ENCODE measurements at places on chromosomes 16 and 17.

- no peak for DNase-seq
Measured at GRCh38 chr17:71558901-71559300, 561.9 kb upstream of the SOX9 start.

- no peak for DNase-seq
Measured at GRCh38 chr16:72857834-72858664, 189.9 kb downstream of the ZFHX3 start.

GRCh38 chr17:4562015-4562969, 1.9 kb upstream of the GGT6 start:
- DNase-seq = no peak

DNA sequence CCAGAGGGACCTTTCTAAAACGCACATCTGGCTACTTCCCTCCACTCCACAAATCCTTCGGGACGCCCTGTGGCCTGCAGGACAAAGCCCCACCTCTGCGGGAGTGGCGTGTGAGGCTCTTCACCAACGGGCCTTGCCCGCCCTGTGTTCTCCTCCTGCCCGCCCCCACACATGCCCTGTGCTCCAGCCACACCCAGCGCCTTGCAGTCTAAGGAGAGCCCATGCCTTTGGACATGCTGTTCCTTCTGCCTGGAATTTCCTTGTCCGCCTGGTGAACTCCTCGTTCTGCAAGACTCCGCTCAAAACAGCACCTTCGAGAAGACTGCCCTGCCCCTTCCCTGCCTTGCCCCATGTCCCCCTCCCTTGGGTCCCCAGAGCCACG, 7.4 kb downstream of the ELOB start:
- no peak for DNase-seq

DNA sequence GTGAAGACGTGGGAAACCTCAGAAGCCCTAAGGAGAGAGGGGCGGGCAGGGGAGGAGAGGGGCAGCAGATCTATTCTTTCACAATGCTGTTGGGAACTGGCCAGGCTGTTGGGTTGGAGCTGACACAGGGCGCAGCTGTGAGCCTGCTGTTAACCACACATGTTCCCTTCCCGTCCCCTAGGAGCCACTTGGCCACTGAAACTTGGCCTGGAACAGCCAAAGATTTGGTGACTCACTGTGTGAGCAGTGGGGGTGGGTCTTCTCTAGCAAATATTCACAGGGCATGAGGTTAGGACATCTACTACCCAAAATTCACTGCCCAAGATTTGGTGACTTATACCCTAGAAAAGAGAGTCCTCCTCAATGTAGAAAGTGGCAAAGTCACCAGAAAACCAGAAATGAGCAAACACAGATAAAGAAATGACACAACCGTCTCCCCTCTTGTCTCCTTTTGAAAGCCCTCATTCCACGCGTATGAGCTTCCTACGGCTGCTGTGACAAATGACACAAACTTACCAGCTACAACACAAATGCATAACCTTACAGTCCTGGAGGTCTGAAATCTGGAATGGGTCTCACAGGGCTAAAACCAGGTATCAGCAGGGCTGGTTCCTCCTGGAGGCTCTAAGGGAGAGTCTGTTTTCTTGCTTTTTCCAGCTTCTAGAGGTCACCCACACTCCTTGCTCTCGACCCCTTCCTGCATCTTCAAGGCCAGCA, 6.3 kb downstream of the TBC1D16 start:
- DNase-seq = no peak

DNA sequence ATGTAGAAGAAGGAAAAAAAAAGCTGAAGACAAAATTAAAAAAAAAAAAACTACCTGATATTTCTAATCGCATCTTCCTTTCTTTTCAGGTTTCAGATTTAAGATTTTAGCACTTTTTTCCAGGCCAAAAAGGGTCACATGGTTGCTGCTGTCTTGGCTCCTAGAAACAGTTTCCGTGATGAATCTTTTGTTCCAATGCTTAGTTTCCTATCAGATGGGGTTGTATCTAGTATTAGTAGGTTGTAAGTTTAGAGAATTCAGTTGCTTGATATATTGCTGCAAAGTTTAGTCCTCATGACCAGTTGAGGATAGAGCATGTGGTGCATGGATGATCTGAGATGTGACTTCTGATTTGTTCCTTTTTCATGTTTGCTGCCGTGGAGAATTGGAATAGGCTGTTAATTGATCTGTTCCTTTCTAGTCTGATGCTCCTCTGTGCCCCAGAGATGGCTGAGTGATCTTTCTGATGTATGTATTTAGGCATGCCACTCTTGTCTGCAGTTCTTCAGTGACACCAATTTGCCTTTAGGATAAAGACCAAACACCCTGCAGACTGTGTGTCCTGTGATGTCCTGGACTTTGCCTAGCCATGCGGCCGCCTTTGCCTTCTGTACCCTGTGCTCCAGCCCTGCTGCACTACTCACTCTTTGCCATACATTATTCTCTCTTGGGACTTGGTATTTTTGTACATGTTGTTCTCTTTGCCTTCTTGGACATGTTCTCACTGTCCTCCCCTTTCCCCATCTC, 94.0 kb downstream of the MRTFB start:
- no peak for DNase-seq

DNA sequence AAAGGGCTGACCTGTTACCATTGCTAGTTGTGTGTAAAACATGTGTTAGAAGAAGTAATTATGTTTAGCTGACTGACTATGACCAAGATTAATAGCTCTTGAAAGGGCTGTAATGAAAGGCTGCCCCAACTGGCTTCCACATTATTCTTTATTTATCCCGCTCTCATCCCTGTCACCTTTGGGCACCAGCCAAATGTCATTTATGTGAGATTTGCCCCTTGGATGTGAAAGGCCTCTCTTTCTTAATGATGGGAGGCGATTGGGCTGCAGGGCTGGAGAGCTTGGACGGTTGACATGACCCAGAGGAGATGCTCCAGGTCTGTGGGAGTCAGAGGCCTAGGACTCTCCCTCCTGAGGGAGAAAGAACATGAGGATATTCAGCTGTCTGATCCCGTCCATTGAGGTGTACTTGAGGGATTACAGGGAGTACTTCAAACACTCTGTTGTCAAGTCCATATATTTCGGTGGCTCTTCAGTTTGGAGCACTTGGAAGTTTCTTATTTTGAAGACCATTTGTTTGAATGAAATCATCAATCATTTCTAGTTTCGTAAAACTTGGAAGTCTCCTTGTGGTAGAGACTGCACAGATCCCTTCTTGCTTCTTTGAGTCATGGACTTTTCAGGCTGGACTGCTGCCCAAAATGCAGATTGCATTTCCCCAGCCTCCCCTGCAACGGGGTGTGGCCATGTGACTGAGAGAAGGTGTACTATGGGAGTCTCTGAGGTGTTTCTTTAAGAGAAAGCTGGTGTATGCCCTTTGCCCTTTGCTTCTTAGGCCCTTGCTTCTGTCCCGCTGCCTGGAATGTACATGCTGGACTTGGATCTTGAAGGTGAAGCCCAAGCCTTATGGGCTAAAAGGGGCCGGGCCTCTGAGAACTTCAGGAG, 51.3 kb downstream of the FTO start:
- no peak for DNase-seq

- DNase-seq = no peak
Measured at GRCh38 chr17:78384479-78385175, 6.2 kb downstream of the PGS1 start.

DNA sequence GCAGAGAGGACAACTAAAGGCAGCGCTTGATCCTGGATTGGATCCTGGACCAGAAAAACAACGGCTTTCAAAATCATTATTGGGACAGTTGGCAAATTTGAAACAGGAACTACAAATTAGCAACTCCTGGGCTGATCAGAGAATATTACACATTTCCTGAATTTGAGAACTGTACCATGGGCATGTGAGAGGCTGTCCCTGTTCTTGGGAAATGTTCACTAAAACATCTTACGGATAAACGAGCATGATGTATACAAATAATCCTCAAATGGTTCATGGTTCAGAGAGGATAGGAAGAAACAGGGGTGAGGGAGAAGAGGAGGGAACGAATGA, 2.3 kb upstream of the ITGAE start:
- no peak for DNase-seq

GRCh38 chr16:48276102-48276501, 28.8 kb upstream of the ABCC11 start:
- no peak for DNase-seq

GRCh38 chr16:2392025-2392424, 37.2 kb upstream of the CCNF start:
- DNase-seq = no peak

GRCh38 chr16:8892101-8892575, 10.0 kb downstream of the LITAFD start:
- DNase-seq = no peak

DNA sequence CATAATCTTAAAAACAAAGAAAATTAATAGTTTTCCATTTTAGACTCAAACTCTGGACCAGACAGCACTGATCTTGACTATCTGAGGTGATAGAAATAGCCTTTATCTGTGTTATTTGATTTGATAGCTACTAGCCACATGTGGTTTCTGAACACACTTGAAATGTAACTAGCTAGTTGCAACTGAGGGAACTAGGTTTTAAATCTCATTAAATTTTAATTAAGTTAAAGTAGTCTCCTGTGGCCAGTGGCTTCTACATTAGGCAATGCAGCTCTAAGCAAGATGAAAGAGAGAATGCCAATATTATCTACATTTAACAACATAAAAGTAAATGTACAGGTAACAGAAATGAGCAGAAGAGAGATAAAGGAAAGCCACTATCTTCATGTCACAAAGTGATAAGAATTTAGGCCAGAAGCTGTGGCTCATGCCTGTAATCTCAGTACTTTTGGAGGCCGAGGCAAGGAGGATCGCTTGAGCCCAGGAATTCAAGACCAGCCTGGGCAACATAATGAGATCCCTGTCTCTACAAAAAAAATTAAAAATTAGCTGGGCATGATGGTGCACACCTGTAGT, 11.2 kb upstream of the SPN start:
- DNase-seq = no peak

- DNase-seq = no peak
Measured at GRCh38 chr17:28484296-28484695, 10.9 kb downstream of the SLC13A2 start.

DNA sequence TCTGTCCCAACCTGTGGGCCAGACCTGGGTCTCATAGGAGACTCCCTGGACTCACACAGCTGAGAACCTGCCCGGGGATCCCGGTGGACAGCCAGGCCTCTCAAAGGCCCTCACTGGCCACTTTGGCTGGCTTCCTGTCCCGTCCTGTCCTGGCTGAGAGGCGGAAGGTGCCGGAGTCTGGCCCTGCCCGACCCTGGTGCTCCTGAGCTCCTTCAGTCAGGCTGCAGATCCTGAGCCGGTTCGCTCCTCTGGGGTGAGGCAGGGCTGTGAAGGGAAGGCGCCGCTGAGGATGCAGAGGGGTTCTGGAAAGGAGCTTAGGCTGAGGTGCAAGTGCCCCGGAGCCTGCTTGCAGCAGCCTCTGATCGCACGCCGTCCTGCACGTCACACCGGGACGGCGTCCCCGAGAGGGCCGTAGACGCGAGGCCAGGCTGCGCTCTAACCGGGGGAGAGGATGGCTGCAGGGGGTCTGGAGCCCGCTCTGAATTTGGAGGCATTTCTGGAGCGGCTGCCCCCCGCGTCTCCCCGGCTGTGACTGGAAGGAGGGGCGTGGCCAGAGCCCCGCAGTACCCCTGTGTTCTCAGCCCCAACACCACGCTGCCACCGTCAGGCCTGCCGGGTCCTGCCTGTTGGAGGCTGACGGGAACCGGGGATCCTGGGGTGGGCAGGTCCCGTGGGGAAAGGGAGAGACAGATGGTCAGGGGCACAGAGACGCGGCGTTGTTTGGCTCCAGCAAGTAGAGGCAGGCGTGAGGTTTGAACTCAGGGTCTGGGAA, 4.1 kb downstream of the HGS start:
- DNase-seq = no peak

DNA sequence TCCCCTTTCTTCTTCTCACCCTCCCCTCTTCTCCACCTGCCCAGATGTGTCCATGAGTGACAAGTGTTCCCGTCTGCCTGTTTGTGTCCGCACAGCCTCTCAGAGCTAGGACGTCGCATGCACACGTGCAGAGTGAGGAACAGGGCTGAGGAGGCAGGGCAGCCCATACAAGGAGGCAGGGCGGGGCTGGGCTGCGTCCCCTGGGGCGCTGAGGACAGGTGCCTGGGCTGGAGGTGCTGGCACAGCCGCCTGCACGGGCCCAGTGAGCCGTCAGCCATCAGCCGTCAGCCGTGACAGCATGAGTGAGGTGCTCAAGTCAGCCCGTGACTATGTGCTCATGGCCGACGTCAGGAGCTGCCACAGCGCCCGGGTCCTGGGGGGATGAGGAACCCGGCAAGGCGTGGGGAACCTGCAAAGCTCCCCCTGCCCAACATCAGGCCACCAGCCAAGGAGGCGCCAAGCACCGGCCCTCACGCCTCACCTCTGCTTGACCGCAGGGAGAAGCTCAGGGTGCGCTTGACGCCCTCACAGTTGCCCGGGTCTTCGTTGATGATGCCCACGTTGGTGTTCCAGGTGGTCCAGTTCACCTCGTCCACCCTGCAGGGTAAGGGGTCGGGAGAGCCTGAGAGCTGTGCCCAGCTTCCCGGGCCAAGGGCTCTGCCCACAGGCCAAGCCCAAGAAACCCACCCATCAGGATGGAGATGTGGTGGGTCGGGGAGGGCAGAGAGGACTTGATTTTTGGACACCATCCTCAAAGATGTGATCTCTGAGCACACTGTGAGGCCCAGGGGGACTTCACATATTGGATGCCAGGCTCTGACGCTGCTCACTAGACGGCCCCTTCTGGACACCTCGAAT, 13.7 kb upstream of the TRPV3 start:
- DNase-seq = no peak

DNA sequence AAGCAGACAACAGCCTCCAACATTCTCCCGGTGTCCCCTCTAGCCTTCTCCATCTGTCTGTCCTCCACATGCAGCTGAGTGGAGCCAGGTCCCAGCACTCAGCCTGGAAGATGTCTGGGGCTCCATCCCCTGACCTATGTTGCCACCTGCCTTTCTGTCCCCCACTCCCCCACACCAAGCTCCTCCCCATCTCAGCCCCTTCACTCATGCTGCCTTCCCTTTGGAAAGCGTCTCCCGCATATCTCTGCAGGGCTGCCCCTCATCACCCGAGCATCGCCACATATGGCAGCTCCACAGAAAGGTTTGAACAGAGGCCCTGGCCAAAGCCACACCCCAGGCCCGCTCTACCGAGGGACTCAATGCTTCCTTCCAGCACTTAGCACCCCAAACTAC, 24.2 kb downstream of the NSMCE1 start:
- DNase-seq = no peak

- no peak for DNase-seq
Measured at GRCh38 chr16:68492543-68493411, 44.5 kb upstream of the SMPD3 start.

GRCh38 chr16:62711797-62712196, 675.6 kb upstream of the CDH8 start:
- DNase-seq = no peak

Measured in cortex of kidney (tissue), 1 donor.